Gastroesophageal sphincter (tissue), 4 donors: ENCODE measurements at places on chromosomes 2 and 18. TPM values are rescaled to one million over a fixed set of nuclear protein-coding genes. Genes with fewer than 3 reads are reported as not detected.

DNA sequence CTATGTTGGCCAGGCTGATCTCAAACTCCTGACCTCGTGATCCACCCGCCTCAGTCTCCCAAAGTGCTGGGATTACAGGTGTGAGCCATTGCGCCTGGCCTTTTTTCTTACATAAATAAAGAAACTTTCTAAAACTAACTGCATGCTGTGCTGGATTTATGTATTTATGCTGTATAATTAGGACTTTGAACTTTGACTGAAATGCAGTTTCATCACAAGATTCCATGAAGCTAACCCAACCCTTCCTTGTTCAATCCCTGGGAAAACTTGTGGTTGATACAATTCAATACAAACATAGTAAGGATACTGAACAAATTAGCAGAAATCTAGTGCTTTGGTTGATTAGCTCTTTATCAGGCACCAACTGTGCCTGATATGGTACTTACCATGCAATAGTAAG, 20.9 kb upstream of the SLC35F5 start:
- ATAC-seq = no peak

DNA sequence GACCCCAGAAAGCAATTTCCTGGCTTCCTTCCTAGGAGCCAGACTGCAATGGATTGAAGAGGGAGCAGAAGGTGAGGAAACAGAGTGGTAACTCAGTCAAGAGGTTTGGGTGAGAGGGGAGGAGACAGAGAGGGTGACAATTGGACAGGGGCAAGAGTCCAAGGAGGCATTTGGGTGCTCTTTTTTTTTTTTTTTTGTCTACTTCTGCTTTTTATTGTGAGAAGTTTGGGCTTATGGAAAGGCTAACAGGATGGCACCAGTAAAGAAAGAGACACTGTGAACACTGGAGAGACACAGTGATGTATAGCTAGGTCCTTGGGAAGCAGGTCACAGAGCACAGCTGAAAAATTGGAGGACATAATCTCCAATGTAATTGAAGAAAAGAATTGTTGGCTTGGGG, 25.0 kb downstream of the CYBRD1 start:
- ATAC-seq = no peak

GRCh38 chr18:6525604-6526003, 110.9 kb upstream of the L3MBTL4 start:
- ATAC-seq = no peak

DNA sequence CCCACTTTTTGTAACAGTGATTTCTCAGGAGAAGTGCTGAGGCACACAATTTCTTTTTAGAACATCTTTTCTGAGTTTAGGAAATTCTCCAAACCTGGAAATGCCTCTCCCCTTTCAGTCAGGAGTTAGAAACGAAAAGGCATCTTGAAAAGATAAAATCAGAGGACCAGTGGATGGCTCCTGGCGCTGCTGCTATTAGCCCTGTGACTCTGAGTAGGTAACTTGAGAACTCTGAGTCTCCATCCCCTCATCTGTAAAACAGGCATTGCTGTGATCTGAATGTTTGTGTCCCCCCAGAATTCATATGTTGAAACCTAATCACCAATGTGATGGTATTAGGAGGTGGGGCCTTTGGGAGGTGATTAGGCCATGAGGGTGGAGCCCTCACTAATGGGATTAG, 50.2 kb downstream of the EHD3 start:
- no peak for ATAC-seq

GRCh38 chr2:47072018-47072691, 83.0 kb downstream of the STPG4 start:
- ATAC-seq = peak; percentile 66

DNA sequence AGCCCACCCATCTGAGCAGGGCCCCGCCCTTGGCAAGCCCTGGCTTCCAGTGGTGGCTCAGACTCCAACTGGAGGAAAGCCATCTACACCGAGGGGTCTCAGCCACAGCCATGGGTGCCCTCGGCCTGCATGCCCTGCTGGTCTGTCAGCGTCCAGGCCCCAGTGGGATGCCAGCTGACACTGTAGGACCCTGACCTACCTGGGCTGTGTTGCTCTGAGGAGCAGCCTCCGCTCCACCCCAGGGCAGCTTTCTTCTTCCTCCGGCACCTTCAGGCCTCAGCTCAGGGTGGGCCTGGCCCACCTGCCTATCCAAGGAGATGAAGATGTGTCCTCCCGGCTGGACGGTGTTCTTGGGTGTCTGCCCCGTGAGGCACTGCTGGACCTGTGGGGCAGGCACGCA, 13.9 kb upstream of the ARHGEF4 start:
- ATAC-seq = no peak

GRCh38 chr2:187138265-187138664, 289.3 kb upstream of the ZSWIM2 start:
- ATAC-seq = no peak

- ATAC-seq = peak; percentile 50
Observed at GRCh38 chr18:67104700-67105284, 411.7 kb downstream of the DSEL start.

DNA sequence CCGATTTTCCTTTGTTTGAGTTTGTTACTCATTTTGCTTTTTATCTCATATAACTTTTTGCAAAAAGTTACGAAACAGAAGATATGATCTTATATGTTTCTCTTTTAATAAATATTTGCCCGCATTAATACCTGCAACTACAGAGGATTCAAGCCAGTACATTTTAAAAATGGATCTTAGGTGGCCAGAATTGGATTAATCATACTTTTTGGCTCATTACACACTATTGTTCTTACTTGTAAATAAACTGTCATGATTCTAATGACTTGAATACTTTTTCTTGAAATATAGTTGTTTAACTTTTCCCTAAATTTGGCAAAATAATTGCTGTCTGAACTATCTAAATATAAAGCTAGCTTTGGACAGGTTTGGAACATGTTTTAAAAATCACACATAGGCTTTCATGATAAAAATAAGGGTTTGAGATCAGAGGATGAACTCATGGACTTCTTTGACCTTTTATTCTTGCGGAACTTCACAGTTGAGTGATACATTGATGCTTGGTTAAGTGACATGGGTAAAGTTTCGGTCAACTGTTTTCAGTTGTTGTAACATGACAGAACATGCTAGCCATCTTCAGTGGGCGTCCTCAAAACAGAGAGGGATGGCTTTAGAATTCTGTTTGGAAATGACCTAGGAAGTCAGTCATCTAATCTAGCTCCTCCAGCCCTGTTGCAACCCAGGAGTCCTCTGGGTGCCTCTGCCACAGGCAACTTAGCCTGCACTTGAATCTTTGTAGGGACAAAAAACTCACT, 44.5 kb downstream of the LTBP1 start:
- ATAC-seq = no peak

DNA sequence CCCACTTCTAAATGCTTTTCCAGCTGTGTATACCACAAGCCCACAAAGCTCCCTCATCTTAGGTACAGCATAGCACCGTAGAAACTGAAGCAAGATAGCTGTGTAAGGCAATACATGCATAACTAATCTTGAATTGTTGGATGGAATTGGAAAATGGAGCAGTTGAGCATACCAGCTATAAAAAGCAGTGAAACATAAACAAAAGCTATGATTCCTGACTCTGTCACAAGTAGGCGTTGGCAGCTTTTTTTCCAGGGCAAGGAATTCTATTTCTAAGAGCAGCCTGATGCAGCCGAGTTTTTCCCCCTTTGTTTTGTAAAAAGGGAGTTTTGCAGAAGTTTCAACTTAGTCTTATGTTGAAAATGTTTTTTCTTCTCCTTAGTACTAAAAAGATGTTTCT, 32.4 kb downstream of the MOGAT1 start:
- peak; percentile 50 for ATAC-seq

- no peak for ATAC-seq
Observed at GRCh38 chr2:96167407-96168013, 22.3 kb upstream of the DUSP2 start.

GRCh38 chr2:98376301-98376910, 30.1 kb downstream of the CNGA3 start:
- no peak for ATAC-seq

GRCh38 chr2:240934701-240935102, 28.6 kb downstream of the CROCC2 start:
- no peak for ATAC-seq

- ATAC-seq = no peak
Observed at GRCh38 chr2:207782238-207783030, 12.7 kb upstream of the FZD5 start.

DNA sequence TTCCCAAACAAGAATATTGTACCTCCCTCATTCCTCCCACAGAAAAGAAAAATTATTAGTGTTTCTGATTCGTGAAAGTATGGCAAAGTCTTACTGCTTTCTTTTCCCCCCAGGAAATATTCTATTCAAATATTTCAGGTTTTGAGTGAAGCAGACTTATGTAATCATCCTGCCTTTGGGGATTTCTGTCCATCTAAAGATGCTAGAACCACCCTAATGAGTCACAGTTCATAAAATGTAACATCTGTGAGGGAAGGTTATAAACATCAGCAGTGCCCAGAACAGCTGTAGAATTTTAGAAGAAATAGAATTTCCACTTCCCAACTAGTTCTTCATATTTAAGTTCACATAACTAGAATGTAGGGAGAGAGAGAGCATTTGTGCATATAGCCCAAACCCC, 39.0 kb downstream of the EEF1B2 start:
- peak; percentile 82 for ATAC-seq

Gene FAM110C
- 4.8 TPM for total RNA-seq

Gene MYO1B
- 45.0 TPM for total RNA-seq

Gene SCYGR4
- not detected for total RNA-seq

Gene IL37
- not detected for total RNA-seq

Gene G6PC2
- 0.59 TPM for total RNA-seq

Gene ABCA12
- 0.16 TPM for total RNA-seq

Gene SERPINB2
- 2.0 TPM for total RNA-seq

Gene LYPD6B
- 0.49 TPM for total RNA-seq

Gene MEP1B
- not detected for total RNA-seq
